ENCODE measurements at places on chromosomes 4 and X.

- DNase-seq, result no peak
These were observed 27.5 kb upstream of the TBC1D8B start for GRCh38 chrX:106774981-106775380.

DNA sequence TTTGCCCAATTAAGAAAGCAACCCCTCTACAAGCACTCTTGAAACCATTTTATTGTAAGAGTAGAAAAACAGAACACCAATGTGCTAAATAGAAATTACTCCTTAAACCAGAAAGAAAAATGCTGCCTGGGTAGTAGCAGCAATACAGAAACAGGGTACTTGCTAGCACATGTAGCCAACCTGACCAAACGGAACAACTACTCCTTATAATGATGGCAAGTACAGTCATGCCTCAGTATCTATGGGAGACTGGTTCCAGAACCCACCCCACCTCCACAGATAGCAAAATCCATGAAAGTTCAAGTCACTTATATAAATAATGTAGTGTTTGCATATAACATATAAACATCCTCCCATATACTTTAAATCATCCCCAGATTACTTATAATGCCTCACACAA lies 168.8 kb downstream of the ATRX start:
- DNase-seq, result no peak

GRCh38 chr4:167222099-167222498 lies 12.2 kb downstream of the SPOCK3 start:
- DNase-seq, result no peak

- DNase-seq, result no peak
These were observed 328.9 kb downstream of the PAPSS1 start for GRCh38 chr4:107391009-107391629.

All from GM12892 (cell line).